ENCODE measurements at places on chromosomes 4 and X. TPM values are rescaled to one million over a fixed set of nuclear protein-coding genes. Genes with fewer than 3 reads are reported as not detected.

SMIM43 gene
- not detected for total RNA-seq

CT47B1 gene
- total RNA-seq, result not detected

HGFAC gene
- not detected for total RNA-seq

BEND2 gene
- total RNA-seq, result not detected

SOWAHB gene
- not detected for total RNA-seq

GPRASP2 gene
- 0.57 TPM for total RNA-seq

RTL3 gene
- not detected for total RNA-seq

MAGEE2 gene
- not detected for total RNA-seq

CC2D2A gene
- not detected for total RNA-seq

SPACA5B gene
- total RNA-seq, result not detected

GPR82 gene
- total RNA-seq, result 0.40 TPM

UGT2B15 gene
- total RNA-seq, result not detected

CPLX1 gene
- total RNA-seq, result not detected

TNIP3 gene
- 16.9 TPM for total RNA-seq

FABP2 gene
- not detected for total RNA-seq

TACR3 gene
- total RNA-seq, result not detected

PLAC1 gene
- not detected for total RNA-seq

PFKFB1 gene
- 0.63 TPM for total RNA-seq

ELMOD2 gene
- total RNA-seq, result 14.4 TPM

MAGEB2 gene
- not detected for total RNA-seq

RPL39 gene
- 2,309 TPM for total RNA-seq
